ENCODE measurements at places on chromosomes 11 and 22.

- no peak for DNase-seq
Observed at GRCh38 chr11:16989554-16989953, 24.7 kb downstream of the PLEKHA7 start.

GRCh38 chr22:24406322-24407277, 20.8 kb upstream of the ADORA2A start:
- DNase-seq, result no peak

DNA sequence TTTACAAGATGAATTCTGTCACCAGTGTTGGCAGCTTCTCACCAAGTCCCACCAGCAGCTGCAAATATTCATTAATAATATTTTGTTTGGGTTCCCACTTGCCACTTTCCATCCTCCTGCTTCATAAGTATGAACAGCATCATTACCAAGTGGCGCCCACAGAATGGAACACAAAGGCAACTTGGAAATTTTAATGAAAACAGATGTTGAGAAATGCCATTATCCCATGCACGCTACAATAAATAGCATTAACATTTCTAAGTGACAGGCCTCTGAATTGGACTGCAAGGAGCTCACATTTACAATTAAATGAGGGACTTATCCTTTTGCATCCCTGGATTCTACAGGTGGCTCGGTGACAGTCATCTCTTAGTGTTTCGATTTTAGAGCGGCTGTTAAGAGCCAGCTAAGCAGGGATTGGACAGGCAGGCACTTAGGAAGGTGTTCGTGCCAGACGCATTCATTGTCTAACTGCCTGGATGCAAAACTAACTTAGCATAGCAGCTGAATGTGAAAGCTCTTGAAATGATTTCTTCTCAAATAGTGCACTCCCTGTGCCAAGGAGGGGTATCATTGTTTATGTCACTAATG, 170.3 kb downstream of the KIRREL3 start:
- DNase-seq, result no peak

DNA sequence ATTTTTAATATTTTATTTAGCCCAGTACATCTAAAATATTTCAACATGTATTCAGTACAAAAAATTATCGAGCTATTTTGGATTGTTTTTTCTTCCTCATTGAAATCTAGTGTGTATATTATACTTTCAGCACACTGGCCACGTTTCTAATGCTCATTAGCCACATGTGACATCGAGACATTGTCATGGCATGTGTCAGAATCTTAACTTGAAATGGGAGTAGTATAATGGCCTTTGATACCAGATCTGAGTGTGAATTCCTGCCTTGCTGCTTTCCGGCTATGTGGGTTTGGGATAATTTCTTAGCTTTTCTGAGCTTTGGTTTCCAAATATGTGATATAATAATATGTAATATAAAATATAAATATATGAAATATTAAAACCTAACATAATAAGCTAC, 54.3 kb downstream of the BCL2L13 start:
- DNase-seq, result no peak

DNA sequence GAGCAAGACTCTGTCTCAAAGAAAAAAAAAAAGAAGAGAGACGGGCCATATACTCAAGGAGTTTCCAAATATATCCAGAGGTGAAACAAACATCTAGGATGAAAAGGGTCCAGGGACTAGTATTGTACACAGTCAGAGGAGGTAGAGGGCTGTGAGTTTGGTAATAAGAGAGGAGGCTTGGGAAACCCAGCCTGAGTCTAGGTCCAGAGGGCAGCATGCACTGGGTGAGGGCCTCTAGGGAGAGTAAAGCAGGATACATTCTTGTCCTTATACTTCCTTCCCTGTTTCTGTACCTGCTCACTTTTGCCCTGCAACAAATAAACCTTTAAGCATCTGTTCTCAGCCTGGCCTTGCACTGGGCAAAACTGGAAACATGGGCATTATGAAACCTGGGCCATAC, 31.5 kb downstream of the STIM1 start:
- DNase-seq, result no peak

- DNase-seq, result no peak
Observed at GRCh38 chr22:45460288-45461109, 42.2 kb upstream of the FBLN1 start.

DNA sequence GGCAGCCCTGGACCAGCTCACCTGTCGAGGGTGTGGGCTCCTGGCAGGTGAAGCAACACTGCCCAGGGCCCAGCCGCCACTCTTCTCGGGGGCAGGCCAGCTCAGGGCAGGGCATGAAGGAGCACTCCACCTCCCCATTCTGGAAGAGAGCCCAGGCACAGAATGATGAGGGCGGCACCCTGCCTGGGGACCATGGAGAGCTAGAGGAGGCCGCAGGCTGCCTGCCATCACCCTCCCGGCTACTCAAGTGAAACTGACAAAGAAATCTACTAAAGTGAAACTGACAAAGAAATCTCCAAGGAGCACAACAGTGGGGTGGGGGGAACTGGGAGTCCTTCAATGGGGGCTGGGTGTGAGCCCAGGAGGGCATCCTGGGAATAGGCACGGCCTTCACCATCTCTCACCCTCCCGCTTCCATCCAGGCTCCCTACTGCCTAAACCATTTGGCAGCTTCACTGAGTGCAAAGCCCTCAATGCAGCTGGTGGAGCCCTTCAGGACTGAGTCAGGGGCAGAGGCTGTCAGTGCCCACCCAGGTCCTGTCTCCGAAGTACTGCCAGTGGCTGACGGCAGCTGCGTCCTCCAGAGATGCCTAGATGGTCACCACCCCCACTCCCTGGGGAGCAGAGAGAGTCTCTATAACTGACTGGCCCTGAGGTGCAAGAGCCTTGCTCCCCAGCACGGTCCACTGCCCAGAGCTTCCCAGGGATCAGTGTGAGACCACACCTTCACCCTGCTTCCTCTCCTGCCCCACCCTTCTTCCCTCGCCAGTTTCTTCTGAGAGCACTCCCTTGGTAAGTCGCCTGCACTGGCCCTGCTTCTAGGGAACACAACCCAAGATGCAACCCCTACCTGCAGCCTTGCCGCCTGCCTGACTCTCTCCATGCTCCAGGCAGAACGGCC, 21.7 kb downstream of the VWCE start:
- DNase-seq, result no peak

All from EH (cell line).